ENCODE measurements at places on chromosomes 3 and 15. TPM values are rescaled to one million over a fixed set of nuclear protein-coding genes. Genes with fewer than 3 reads are reported as not detected.

Gene GOLGA6L7
- total RNA-seq, result not detected

Gene TRIM59
- total RNA-seq, result 22.8 TPM

Gene SIDT1
- total RNA-seq, result not detected

Gene PLA2G4E
- total RNA-seq, result not detected

All from pulmonary artery endothelial cell (primary cell).